ENCODE measurements at places on chromosomes 1 and 21. TPM values are rescaled to one million over a fixed set of nuclear protein-coding genes. Genes with fewer than 3 reads are reported as not detected.

Gene COL11A1
- 106 TPM for total RNA-seq

Gene CFHR2
- total RNA-seq: not detected

Gene SELE
- not detected for total RNA-seq

Gene FCGR3B
- not detected for total RNA-seq

Gene TMEM269
- total RNA-seq: 0.13 TPM

Gene NR1I3
- not detected for total RNA-seq

Gene CRYAA
- total RNA-seq: 2.1 TPM

Gene NSUN4
- 23.6 TPM for total RNA-seq

Gene SPRR3
- total RNA-seq: not detected

Gene ZNF593OS
- not detected for total RNA-seq

Gene CLCA1
- total RNA-seq: 0.08 TPM

Gene LMX1A
- not detected for total RNA-seq

Gene PLA2G2F
- total RNA-seq: not detected

Gene GBP6
- total RNA-seq: not detected

Gene PODN
- total RNA-seq: 0.23 TPM

Gene NPPA
- total RNA-seq: not detected

Gene NADK
- total RNA-seq: 101 TPM

Gene STXBP3
- 27.7 TPM for total RNA-seq
